ENCODE measurements at places on chromosomes 6 and 20.

GRCh38 chr20:64083804-64084684 lies at the start of gene LKAAEAR1:
TSS of gene LKAAEAR1 (minus strand) at chr20:64084398. CDS start at chr20:64084219, 179 bp downstream.
- no peak for DNase-seq

DNA sequence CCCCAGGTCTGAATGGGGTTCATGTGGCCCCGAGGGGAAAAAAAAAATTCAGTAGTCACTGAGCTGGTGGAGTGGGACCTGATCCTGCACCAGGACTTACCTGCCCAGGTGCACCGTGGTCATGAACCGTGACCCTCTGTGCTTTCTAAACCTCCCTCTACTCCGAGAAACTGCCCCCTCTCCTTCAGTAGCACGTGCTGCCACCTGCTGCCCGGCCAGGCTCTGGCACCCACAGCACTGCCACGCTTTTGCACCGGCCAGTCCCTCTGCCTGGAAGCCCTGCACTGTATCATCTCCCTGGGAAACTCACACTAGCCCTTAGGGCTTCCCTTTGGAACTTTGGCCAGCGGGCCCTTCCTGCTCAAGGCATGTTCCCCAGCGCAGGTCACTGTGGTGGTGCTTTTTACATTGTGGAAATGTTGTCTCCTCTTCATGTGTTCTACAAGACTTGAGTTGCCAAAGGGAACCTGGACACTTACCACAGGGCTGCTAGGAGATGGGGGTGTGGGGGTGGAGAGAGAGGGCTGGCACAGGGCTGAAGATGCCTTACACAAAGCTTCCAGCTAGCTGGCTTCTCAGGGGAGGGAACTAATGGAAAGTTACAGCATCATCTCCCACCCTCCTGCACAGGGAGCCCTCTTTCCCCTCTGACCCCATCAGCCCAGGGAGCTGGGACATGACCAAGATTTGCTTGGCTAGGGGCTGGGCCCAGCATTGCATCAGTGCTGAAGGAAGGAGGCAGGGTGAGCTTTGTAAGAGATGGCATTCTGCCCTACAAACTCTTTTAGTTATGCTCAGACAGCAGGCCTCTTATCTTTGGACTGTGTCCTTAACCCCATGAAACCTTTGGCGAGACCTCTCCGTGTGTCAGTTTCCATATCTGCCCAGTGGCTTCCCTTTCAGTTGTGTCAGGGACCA lies 2.5 kb upstream of the PTPRT start:
- no peak for DNase-seq

GRCh38 chr20:34163307-34163706 lies 51.3 kb upstream of the EIF2S2 start:
- DNase-seq = no peak

DNA sequence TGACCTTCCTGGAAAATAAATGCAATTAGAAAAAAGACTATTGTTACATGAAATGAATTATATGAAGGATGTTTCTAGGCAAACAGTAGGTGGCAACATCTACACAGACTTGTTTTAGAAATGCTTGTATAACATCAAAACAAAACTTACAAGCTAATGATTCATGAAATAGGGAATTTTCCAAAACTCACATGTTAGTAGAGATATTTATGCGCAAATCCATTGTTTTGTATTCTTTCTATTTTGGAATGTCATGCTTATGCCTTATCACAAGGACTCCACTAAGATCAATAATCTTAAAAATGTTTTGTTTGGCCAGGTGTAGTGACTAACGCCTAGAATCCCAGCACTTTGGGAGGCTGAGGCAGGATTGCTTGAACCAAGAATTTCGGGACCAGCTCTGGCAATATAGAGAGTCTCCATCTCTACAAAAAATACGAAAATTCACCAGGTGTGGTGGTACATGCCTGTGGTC lies 32.3 kb upstream of the LGSN start:
- no peak for DNase-seq

- DNase-seq = no peak
Measured at GRCh38 chr20:57500235-57500634, 24.7 kb downstream of the CTCFL start.

GRCh38 chr20:62039738-62040137 lies 25.9 kb downstream of the TAF4 start:
- no peak for DNase-seq

DNA sequence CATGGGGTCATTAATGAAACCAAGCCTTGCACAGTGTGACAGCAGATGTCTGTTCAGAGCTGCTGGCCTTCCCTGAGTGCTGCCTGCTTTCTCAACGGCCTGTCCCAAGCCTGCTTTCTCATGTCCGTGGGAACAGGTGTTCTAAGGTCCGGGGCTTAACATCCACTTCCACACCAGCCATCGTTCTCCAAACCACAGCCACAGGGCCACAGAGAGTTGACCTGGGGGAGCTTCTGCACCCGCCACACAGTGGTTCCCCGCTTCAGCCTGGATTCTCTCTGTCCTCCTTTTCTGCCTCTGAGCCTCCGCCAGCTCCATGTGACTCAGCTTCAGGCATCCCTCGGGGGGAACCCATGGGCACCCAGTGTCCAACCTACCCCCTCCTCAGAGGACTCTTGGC lies 26.9 kb upstream of the PPP1R3G start:
- no peak for DNase-seq

- DNase-seq = no peak
Measured at GRCh38 chr6:80316686-80317231, 210.3 kb downstream of the BCKDHB start.

- no peak for DNase-seq
Measured at GRCh38 chr20:63041776-63042175, 35.0 kb upstream of the BHLHE23 start.

DNA sequence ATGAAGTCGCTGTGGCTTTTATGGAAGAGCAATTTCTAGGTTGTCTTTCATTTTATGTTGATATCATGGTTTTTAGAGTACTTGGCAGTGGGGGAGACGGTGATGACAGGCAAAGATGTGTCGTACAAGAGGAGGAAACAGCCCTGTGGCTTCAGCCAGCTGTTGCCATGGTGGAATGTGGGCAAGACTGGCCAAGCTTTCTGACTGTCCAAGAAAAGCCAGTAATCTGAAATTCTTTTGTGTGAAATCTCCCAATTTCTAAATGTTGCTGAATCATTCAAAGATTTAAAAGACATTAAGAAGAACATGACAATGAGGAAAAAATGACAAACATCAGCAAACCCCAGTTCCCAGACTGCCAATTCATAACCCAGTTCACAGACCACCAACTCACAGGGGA lies 23.1 kb downstream of the PFDN4 start:
- DNase-seq = no peak

DNA sequence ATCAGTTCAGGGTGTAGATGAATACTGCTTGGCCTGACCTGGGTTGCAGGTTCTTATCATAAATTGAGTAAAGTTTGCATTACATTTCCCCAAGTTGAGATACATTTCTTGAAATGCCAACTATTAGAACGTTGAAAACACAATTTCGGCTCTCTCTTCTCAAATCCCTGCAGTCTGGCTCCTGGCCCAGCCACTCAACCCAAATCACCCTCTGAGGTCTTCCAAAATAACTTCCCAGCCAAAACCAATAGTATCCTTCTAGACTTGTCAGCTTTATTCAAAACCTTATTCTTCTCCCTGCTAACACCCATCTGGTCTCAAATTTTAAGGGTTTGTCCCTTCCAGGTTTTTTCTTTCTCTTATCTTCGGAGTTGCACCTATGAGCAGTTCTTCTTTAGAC lies 263.6 kb downstream of the EYA4 start:
- no peak for DNase-seq

DNA sequence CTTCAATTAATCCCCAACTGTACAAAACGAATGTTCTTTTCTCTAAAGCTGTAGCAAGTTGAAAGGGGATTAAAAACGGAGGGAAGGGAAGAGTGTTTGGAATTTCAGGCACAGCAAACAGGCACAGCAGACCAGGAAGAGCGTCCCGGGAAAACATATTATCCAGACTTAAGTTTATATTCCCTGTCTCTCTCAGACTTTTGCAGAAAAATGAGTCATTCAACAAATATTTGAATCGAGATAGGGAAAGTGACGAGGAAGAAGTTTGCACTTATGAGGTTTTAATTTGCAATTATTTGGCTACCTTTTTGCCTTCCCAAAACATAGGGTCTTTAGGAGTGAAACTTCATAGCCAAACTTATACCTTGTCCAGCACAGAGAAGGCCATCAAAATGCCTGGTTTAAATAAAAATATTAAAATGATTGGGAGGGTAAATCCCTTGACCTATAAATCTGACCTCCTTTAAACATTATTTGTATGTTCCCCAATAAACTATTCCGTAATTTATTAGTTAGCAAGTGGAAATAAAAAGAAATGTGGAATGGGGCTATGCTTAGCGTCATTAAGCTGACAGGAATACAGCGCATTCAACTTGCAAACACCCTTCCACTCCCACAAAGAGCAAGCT lies 16.0 kb downstream of the HFE start:
- DNase-seq = no peak

- no peak for DNase-seq
Measured at GRCh38 chr6:121826156-121826810, 390.8 kb downstream of the GJA1 start.

- no peak for DNase-seq
Measured at GRCh38 chr20:60787276-60787675, 464.8 kb upstream of the CDH4 start.

DNA sequence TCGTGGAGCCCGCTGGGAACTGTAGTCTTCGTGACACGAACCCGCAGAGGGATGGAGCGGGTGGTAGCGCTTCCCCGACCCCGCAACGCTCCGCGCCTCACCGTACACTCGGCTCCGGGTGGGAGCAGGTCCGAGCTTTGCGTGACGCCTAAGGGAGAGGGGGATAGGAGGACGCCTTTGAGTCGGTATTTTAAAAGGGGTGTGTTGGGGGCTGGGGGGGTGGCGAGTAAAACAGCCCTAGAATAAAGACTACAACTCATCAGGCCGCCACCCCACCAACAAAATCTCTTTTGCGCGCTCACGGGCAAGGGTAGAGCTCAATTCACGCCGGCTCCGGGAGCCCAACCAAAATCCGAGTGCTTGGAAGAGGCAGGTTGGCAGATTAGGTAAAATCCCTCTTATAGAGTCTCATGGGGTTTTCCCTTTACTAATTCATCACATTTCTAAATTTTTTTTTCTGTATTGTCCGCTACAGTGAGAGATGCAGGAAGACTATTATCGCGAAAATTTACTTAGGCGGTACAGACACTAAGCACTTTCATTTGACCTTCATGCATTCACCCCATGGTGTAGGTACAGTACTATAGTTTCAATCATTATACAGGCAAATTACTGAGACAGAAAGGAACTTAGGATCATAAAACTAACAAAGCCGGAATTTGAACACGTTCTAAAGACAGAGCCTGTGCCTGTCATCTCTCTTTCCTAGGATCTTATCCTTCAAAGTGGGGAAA lies 706 bp upstream of the SNX14 start:
- DNase-seq = no peak

DNA sequence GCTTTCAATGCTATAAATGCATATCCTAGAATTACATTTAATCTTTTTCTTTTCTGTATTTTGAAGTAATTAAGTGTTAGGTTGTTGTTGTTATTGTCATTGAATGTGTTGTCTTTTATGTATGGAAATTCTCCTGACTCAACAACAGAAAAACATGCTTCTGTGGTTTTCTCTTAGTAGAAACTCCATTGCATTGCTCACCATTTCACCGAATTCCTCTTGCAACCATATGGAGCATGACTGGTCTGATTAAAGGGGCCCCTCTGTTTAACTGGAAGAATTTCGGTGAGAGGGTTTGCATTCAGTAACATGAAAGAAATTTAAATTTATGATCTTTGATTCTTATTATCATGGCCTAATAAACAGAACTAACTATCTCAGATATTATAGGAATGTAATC lies 454.3 kb upstream of the JARID2 start:
- no peak for DNase-seq

- no peak for DNase-seq
Measured at GRCh38 chr6:30820193-30820592, 64.1 kb upstream of the DDR1 start.

- no peak for DNase-seq
Measured at GRCh38 chr20:17481661-17482060, 49.5 kb downstream of the BFSP1 start.

DNA sequence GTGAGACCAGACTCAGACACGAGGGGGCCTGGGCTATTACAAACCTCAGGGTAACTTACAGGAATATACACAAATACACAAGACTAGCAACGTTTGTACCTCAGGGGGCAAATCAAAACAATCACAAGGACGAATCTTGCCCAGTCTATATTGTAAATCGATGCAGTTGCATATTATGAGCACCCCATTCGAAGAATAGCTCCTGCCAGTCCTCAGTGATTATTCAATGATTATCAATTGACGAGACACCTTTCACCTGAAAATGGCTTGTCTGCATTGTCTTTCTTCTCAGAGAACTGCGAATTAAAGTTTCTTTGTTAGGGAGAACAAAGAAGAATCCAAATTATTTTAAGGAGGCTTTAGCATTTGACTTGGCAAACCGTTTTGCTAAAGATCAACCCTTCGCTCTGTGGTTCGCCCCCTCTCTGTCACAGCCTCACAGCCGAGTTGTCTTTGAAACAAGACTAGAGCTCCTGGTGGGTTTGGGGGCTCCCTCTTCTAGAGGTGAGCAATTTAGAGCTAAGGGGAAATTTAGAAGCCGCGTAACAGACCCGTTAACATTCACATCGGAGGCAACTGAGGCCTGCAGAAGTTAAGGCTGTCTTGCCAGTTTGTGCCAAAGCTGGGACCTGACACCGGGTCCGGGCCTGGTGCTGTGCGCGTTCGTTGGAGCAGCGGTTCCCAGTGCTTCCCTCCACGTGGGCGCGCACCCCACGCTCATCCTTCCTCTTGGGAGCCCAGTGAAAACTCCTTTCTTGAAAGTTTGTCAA lies 24.9 kb upstream of the MAP3K7 start:
- no peak for DNase-seq

DNA sequence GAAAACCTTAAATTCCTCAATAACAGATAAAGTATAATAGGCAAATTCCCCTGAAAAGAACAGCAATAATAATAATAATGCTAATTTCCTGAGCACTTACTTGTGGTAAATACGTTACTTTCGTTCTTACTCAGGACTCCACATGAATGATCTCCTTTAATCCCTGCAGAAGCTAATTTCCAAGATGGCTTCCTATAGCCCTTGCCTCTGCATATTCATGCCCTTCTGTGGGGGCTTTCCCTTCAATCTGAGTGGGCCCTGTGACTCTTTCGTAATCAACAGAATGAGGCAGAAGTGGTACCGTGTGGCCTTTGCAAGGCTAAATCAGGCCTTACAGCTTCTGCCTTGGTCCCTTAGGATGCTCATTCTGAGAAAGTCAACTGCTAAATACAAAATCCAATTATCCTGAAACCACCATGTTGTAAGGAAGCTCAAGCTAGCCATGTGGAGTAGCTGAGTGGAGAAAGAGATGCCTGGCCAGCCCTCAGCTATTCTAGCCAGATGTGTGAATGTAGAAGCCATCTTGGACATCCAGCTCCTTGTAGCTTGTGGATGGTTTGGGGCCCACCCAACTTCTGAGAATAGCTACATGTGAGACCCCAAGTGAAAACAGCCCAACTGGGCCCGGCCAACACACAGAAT lies 50.5 kb downstream of the MCUR1 start:
- no peak for DNase-seq

DNA sequence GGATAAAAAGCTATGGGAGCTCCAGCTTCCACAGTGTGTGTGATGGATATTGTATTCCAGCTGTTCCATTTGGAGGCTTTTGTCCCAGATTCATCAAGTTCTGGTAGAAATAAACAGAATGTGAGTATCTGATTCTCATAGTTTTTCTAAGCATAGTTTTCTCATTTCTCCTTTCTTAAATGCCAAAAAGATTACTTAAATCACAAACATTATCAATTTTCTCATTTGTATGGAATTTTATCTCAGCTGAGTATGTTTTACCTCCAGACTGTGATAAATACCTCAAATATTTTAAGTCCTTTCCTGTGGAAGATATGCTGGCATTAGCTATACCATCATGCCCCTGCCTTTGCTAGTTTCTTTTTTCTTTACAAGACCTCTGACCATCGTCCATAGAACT lies 767.3 kb downstream of the TFAP2A start:
- no peak for DNase-seq

Measured in memory B cell (primary cell).